IPS DF 6.9 (cell line): ENCODE measurements at places on chromosomes 1 and 21.

- DNase-seq = no peak
Measured at GRCh38 chr1:222058249-222058648, 316.4 kb upstream of the DUSP10 start.

- DNase-seq = no peak
Measured at GRCh38 chr1:185788386-185788785, 54.2 kb downstream of the HMCN1 start.

DNA sequence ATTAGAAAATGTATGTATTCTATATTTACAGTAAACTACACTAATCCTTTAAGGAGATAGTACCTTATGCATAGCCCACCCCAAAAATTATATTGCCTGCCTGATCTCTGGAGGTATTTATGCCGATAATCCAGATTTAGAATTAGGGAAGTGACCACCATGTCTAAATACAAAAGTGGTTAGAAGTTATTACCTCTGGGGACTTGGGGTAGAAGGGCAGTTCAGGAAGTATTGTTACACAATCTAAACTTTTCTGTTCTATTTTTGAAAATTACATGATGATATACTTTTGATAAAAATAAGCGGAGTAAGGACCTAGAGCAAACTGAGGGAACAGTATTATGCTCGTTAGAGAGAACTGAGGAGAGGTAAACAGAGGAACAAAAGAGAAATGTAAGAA, 90.5 kb upstream of the ZP4 start:
- no peak for DNase-seq

- DNase-seq = no peak
Measured at GRCh38 chr1:228041316-228041715, 34.5 kb downstream of the WNT3A start.

DNA sequence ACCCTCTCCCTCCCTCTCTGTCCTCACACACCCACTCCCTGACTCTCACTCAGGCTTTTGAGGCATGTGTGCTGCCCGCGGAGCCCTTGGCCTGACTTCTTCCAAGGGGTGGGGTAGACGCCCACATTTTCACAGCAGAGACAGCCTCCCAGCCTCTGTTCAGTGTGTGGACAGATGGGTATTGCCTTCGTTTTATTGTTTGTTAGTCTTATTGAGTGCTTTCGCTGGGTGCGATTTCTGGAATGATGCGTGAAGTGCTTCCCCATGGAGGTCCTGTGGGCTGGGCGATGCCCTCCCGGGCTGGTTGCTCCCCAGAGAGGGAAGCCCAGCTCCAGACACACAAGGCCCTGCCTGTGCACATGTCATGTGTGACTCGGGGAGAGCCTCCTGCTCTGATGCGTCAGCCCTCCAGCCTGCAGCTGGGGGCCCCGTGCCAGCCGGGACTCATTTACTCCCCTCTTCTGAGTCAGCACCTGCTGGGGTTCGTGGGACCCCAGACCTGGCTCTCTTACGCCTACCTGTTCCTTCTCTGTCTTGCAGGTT, 14.7 kb downstream of the PDXK start:
- DNase-seq = no peak

GRCh38 chr21:37172646-37173045, 94.5 kb downstream of the VPS26C start:
- no peak for DNase-seq

GRCh38 chr1:43801203-43801602, 93.9 kb downstream of the ST3GAL3 start:
- DNase-seq = no peak

GRCh38 chr1:5566924-5567323, 425.3 kb downstream of the NPHP4 start:
- no peak for DNase-seq

DNA sequence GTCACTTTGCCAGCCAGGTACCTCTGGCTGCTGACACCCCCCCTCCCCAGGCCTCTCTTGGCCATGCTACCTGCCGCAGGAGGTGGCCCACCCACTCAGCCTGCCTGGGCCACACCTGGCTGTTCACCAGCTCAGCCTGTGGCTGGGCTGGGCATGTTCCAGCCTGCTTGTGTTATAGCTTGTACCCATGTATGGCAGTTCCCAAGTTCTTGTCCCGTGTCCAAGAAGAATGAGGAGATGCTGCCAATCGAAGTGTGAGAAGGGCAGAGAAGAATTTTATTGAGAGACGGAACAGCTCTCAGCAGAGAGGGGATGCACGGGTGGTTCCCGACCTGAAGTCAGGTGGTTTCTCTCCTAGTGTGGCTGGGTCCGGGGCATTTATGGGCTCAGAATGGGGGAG, 3.9 kb upstream of the MMEL1 start:
- DNase-seq = no peak

GRCh38 chr1:38082769-38083263, 36.2 kb upstream of the POU3F1 start:
- no peak for DNase-seq

- no peak for DNase-seq
Measured at GRCh38 chr1:169809370-169810095, 14.8 kb upstream of the METTL18 start.

DNA sequence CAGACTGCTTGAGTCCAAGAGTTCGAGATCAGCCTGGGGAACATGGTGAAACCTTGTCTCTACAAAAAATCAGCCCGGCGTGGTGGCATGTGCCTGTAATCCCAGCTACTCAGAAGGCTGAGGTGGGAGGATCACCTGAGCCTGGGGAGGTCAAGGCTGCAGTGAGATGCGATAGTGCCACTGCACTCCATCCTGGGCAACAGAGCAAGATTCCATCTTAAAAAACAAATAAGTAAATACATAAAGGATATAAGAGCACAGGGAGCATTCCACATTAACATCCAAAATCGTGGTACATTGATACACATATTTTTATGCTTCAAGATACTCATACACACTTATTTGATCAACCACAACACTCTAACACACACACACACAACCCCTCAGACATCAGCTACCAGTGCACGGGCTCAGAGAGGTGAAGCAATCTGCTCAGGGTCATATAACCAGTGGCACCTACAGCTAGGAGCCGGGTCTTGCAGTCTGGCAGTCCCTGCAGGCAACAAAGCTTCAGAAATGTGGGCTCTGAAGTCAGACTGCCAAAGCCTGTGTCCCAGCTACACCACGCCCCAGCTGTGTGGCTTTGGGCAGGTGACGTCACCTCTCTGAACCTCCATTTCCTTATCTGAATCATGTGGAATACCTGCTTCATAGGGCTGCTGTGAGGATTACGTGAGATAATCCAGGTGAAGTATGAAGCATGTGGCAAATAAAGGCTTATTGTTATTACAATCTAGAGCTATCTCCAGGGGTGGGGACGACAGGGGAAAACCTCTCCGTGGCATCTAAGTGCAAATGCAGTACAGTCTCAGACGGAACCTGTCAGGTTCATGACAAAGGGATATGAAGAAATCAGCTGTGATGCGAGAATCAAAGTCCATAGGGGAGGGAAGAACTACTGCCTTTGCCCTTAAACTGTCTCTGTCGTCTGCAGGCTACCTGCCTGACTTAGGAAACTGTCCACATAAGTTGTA, 4.8 kb upstream of the CRYBG2 start:
- no peak for DNase-seq

DNA sequence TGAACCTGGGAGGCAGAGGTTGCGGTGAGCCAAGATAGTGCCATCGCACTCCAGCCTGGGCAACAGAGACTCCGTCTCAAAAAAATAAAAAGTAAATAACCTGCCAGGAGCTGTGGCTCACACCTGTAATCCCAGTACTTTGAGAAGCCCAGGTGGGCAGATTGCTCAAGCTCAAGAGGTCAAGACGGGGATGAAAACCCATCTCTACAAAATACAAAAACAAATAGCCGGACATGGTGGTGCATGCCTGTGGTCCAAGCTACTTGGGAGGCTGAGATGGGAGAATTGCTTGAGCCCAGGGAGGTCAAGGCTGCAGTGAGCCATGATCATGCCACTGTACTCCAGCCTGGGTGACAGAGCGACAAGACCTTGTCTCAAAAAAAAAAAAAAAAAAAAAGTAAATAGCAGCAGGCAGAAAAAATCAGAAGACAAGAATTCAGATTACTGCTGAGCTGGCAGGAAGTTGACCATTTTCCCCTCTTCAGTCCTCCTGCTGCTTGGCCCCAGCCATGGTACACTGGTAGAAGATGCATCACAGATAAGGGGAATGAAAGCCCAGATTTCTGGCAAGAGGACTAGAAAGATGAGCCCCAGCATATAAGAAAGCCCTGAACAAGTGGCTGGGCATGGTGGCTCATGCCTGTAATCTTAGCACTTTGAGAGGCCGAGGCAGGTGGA, 97.6 kb downstream of the TOMM20 start:
- no peak for DNase-seq

DNA sequence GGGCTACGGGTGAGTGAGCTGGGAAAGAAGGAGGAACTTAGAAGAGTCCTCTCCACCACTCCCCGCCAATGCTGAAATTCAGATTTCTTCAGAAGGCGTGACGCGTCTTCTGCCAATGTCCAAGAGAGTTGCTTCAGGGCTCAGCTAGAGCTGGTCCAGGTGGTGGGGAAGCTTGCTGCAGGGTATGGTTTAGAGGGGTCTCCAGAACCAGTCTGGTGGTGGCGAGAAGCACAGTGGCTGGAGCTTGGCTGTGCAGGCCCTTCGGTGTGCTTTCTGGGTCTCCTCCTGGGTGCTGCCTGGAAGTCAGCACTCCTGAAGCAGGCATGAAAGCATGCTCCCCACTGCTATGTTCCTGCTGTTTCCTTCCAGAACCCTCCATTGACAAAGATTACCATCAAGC, 387.2 kb downstream of the PTPRU start:
- DNase-seq = no peak

DNA sequence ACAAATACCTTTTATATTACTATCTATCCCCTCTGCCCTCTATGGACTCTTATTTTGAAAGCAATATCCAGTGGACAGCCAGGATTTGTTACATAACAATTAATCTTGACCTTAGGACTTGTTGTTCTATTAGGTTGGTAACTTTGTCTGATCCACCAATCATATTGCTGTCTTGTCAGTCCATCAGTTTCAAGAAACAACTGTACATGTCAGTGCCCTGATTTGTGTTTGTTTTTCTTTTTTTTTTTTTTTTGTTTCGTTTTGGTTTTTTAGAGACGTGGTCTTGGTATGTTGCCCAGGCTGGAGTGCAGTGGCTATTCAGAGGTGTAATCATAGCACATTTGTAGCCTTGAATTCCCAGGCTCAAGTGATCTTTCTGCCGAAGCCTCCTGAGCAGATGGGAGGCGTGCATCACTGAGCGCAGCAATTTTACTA, 1.5 kb upstream of the SCP2 start:
- DNase-seq = no peak

- DNase-seq = no peak
Measured at GRCh38 chr1:198119906-198120305, 36.9 kb upstream of the NEK7 start.

DNA sequence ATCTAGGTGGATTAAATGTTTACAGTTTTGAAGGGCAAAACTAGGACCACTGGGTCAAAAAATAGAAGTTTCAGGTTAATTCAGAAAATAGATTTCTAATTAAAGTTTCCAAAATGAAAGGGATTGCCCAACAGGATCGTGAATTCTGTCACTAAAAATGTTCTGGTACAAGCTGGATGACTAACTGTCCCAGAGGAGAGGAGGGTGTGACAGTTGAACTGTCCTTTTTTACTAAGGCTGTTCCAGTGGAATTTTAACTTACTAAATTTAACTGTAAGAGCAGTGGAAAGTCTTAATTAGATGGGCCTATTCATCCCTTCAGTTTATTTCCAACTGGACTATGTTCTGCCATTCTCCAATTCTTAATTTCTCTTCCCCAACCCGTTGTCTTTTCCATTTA, 7.2 kb downstream of the SNX7 start:
- no peak for DNase-seq

DNA sequence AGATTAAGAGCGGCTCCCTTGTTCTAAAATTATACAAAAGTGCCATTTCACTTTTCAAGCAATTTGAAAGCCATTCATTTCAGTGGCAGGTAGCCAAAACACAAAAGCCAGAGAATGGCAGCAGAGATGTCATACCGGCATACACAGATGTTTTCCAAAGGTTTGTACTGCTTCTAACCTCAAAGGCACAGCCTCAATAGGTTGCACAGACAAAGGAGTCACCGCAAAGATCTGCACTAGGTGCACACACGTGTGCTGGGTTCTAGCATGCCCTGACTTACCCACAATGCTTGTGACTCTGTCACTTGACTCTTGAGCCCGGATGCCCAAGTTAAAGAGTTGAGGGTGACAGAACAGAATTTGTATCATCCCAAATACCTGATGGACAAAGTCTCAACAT, 448.9 kb upstream of the ADGRL2 start:
- no peak for DNase-seq

DNA sequence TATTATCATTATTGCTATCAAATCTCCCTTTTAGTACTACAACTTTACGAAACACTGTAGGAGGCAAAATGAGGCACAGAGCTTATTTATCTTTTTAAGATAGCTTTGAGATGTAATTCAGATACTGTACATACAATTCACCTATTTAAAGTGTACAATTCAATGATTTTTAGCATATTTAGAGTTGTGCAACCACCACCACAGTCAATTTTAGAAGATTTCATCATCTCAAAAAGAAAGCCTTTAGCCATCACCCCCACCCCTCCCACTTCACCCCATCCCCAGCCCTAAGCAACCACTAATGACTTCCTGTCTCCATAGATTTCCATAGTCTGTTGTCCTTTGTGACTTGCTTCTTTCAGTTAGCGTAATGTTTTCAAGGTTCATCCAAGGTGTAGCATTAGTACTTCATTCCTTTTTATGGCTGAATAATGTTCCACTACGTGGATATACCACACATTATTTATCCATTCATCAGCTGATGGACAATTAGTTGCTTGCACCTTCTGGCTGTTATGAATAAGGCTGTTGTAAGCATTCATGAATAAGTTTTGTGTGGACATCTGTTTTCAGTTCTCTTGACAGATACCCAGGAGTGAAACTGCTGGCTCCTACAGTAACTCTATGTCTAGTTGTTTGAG, 9.4 kb upstream of the CAPN9 start:
- no peak for DNase-seq

- DNase-seq = no peak
Measured at GRCh38 chr1:39453603-39454002, 37.8 kb upstream of the BMP8A start.

DNA sequence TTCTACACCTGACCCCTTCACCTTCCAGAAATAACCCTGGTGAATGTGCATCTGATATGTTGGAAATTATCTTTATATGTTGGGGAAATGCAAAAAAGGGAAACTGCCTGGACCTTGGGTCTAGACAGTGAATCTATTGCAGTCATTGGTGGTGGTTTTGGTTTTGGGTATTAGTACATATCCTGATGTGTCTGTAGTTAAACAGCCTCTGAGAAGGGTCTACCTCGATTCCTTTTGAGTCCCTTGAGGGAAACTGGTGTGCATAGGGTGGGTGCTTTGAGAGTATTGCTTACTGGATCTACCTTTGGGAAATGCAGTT, 127.3 kb upstream of the KIAA0040 start:
- DNase-seq = no peak
